CD4-positive, alpha-beta T cell treated with Interleukin-4 for 1 hour (primary cell): ENCODE measurements at places on chromosomes 2 and 18.

- DNase-seq: no peak
Measured at GRCh38 chr2:24766609-24767008, 26.6 kb downstream of the PTRHD1 start.

DNA sequence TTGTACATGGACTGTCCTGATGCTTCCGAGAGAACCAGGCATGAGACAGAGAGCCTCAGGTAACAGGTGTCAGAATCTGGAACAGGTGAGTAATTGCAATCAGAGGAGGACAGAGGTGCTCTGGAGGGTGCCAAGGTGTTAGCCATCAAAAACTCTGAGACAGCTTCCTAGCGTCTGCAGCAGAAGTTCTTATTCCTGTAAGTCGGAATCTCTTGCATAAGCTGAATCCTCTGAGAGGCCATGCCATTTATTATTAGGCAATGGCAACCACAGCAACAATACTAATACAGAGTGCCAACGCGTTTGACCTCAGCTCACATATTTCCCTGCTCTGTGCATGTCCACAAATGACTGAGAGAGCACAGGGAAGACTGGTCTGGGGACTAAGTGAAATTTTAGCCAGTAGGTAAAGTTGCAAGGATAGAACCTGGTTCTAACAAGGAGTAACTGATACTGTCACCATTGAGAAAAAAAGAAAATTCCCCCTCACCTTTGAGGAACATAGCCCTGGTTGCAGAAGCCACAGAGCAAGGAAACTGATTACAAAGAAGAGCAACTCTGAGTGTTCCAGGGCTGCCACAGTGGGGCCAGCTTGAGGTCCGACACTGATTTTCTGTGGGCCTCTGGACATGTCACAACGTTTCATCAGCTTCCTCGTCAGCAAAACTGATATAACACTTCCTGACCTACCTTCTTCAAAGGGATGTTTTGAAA is 55.1 kb upstream of the ACSL3 start:
- peak; percentile 43 for DNase-seq

- DNase-seq: no peak
Measured at GRCh38 chr2:225196579-225196978, 154.3 kb upstream of the DOCK10 start.

- no peak for DNase-seq
Measured at GRCh38 chr2:124664363-124664762, 639.3 kb downstream of the CNTNAP5 start.

- no peak for DNase-seq
Measured at GRCh38 chr2:238130696-238131628, 7.5 kb upstream of the KLHL30 start.
